ENCODE measurements at places on chromosomes 1 and 21.

DNA sequence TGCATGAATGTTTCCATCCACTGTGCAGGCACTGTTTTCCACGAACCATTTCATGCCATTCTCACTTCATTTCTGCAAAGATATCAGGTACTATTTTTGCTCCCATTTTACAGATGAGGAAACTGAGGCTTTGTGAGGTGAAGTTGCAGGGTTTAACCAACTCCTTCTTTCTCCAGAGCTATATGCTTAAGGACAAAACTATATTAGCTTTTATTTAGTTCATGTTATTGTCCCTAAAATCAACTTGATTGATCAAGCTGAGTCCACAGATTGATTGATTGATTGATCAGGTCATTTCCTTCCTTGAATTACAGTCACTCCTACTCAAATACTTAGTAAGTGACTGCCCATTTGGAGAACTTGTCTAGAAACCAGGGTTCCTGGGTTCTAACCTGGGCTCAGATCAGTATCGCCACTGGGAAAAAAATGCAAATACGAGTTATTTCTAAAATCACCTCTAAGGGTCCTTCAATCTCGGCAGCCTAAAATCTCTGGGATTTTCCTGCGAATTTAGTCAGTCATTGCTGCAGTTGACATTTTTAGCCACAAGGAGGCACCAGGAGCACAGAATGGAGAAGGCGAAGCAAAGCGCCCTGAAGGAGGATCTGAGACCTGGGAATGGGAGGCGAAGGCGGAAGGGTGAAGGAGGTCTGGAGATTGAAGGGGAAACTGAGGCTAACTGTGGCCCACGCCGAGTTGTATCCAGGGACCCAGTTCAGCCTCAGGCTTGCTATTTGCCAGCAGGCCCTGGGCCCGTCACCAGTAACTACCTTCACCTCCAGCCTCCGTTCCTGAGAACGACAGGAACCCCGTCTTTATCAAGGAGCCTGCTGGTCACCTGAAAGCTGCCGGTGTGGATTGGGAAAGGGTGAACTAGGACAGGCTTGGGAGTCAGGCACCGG is 14.3 kb upstream of the MUL1 start:
- peak; percentile 83 for DNase-seq

- no peak for DNase-seq
These were observed 844 bp downstream of the ADAMTS5 start for GRCh38 chr21:26965907-26966581.

DNA sequence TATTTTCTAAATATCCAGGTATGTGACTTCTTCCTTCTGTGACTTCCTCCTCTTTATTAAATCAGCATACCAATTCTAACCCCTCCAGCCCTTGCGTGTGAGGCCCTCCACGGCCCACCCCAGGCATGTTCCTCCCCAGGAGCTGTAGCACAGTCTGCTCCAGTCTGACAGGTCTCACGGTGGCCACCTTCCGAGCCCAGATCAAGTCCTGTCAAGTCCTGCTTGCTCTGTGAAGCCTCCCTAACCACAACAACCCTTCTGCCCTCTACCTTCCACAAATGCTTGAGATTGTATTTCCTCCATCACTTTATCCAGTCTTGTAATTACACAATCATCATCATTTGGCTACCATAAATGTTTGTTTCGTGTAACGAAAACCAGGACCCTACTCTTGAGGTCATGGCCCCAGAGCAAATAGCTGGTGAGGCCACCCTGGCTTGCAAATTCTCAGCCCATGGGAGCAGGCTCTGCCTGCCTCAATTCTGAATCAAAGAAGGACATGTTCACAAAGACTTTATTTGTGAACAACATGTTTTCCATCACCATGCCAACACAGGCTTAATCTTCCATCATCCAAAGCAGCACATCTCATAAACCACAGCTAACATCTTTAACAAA is 33.0 kb upstream of the S100A7 start:
- DNase-seq, result no peak

DNA sequence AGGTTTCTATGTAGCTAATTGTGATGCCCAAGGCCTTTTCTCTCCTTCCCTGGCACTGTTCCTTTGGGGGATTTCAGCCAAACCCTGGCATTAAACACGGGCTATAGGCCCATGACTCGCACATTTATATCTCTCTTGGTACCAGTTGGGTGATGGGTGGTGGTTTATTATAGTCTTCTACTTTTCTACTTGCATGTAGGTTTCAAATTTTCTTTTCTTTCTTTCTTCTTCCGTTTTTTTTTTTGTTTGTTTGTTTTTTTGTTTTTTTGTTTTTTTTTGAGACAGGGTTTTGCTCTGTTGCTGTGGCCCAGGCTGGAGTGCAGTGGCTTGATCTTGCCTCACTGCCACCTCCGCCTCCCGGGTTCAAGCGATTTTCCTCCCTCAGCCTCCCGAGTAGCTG is 1.1 kb downstream of the IL10RB start:
- no peak for DNase-seq

DNA sequence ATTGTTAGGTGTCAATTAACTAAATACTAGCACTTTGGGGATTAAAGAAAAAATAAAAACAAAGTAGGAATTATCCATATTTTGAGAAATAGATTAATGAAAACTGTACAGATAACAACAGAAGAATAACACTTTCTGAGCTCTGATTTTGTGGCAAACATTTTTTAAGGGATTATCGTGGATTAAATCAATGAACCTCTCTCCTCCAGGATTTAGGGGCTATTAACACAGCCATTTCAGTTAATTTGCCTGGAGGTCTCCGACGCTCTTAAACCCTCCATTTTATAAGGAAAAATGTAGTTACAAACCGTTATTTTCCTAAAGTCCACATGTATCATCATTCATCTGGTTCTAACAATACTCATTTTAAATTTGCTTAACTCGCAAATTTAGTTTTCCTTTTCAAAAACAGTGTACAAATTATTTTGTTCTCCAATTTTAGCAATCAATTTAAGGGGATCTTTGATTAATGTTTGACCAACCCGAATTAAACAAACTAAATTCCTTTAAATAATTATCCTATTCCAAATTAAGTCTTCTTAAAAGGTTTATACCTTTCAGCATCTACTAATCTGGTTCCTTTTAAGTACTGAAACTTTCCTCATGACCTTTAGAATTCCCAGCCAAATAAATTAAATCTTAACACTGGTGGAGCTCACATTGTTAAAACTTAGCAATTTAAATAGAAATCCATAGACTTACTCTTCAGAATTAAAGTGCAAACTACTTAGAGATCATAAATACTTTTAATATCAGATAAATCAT is 30.7 kb upstream of the RNF187 start:
- DNase-seq, result no peak

GRCh38 chr1:169348383-169349036 is 19.1 kb downstream of the NME7 start:
- DNase-seq, result no peak

DNA sequence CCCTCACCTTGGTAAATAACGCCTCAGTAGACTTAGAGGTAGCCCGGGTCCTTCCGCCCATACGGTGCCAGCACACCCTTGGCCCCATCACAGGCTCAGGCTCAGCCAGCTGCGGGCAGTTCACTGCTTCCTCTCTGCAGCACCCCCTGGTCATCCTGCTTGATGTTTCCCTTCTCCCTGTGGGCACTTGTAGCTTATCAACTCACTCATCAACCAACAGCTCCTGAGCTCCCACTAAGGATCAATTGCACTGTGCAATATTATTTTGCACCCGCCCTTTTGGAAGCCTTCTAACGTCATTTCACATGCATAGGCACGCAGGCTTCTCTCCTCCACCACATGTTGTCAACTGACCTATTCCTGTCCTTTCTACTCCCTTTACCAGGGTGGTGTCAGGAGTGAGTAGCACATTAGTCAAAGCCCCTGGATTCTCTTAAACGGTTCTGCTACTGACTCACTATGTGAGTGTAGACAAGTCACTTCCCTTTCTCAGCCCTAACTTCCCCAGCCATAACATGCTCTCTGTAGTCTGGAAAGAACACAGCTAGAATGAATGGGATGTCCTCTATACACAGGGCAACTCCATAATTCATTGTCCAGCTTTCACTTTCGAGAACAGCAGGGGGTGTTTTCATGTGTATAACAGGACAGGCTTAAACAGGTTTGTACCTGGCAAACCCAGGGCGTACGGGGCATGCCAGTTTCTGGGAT is 47.1 kb upstream of the IRF2BP2 start:
- DNase-seq, result no peak

- no peak for DNase-seq
These were observed 57.4 kb downstream of the SLC35A3 start for GRCh38 chr1:100027212-100027611.

DNA sequence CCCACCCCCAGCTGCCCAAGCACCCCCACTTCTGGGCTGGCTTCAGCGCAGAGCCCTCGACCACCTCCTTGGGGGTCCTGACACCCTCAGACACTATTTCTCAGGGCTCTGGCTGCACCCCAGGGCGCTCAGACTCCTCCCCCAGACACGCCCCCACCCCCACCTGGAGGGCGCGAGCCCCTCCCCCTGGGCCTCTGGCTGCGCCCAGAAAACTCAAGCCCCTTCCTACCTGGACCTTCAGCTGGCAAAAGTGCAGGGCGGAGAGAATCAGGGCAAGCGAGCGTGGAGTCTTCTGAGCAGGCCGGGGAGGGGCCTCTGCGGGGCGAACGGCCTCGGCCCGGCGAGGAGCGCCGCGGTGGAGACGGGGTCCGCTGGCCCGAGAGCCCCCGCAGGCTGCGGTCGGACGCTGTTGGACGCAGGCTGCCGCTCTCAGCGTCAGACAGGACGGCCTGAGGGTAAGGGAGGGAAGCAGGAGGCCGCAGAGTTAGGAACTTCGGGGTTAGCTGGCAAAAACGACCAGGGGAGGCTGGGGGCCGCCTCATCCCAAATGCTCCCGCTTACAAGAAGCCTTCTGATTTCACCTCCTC is 17.4 kb upstream of the NBPF1 start:
- DNase-seq, result peak; percentile 7

GRCh38 chr1:234120327-234120944 is 216.0 kb downstream of the SLC35F3 start:
- no peak for DNase-seq
